ENCODE measurements at places on chromosomes 4 and X.

- no peak for DNase-seq
- H3K27me3 ChIP-seq, result no peaks in the 10 kb centered on the region
- no peak overlapping the region for H3K4me3 ChIP-seq
- H3K36me3 ChIP-seq, result no peaks in the 10 kb centered on the region
- H3K27ac ChIP-seq, result no peak overlapping the region
Observed at GRCh38 chr4:71663780-71664179, 120.1 kb downstream of the GC start.

GRCh38 chrX:24423960-24424359 is 41.1 kb upstream of the PDK3 start:
- peaks cover 5% of the 10 kb centered on the region for H3K36me3 ChIP-seq
- no peak for DNase-seq
- H3K4me1 ChIP-seq, result no peaks in the 10 kb centered on the region
- no peak overlapping the region for H3K27ac ChIP-seq
- H3K4me3 ChIP-seq, result no peak overlapping the region
- no peaks in the 10 kb centered on the region for H3K27me3 ChIP-seq

DNA sequence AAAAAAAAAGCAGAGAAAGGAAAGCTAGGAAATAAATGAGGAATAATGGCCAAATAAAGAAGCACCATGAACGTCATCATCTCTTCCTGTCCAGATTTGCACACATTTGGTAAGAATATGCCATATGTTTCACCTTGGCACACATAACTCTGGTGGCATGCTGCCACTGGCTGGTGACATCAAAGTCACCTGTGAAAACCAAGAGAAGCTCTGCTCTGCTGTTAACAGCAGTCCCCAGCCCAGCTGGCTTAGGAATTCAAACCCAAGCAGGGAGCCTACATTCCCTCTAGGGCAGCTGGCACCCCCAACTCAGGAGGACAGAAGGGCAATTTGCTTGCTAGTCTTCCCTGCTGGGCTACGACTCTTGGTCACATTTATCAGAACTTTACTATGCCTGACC is 77.6 kb downstream of the RASL11B start:
- no peaks in the 10 kb centered on the region for H3K4me1 ChIP-seq
- no peak overlapping the region for H3K4me3 ChIP-seq
- no peak for DNase-seq
- H3K27ac ChIP-seq, result no peak overlapping the region
- no peaks in the 10 kb centered on the region for H3K27me3 ChIP-seq

GRCh38 chr4:123305736-123306135 is 90.9 kb upstream of the SPRY1 start:
- peaks cover 5% of the 10 kb centered on the region for H3K36me3 ChIP-seq
- peak overlapping the region; percentile 58 for H3K4me3 ChIP-seq
- H3K4me1 ChIP-seq, result peaks cover 63% of the 10 kb centered on the region
- H3K27me3 ChIP-seq, result no peaks in the 10 kb centered on the region
- H3K27ac ChIP-seq, result peak overlapping the region; percentile 79

GRCh38 chr4:53321151-53321983 is 44.5 kb downstream of the SCFD2 start:
- DNase-seq, result no peak
- peak overlapping the region; percentile 71 for H3K27ac ChIP-seq
- H3K4me3 ChIP-seq, result no peak overlapping the region
- no peaks in the 10 kb centered on the region for H3K27me3 ChIP-seq
- peaks cover 8% of the 10 kb centered on the region for H3K4me1 ChIP-seq
- no peaks in the 10 kb centered on the region for H3K36me3 ChIP-seq

DNA sequence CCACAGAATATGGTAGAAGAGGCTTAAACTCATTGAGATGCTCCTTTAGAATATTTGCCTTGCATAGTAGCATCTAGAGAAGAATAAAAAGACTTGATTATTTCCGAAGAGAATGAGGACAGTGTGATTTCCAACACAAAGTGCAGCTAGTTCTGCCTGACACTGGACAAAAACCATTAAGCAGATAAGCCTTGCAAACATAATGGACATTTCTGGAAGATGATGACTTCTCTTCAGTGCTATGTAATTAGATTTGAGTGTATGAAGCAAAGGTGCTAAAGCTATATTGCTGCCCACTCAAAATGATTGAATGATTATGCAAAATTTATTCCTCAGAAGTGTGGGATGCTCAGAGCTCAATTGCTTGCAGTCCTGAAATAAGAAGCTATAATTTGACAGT is 156.4 kb downstream of the VEGFC start:
- H3K27ac ChIP-seq, result no peak overlapping the region
- peaks cover 5% of the 10 kb centered on the region for H3K4me1 ChIP-seq
- H3K4me3 ChIP-seq, result no peak overlapping the region
- no peaks in the 10 kb centered on the region for H3K27me3 ChIP-seq

- peaks cover 10% of the 10 kb centered on the region for H3K4me1 ChIP-seq
- no peaks in the 10 kb centered on the region for H3K27me3 ChIP-seq
- H3K27ac ChIP-seq, result no peak overlapping the region
- DNase-seq, result no peak
Observed at GRCh38 chr4:51885363-51885762, 42.4 kb downstream of the DCUN1D4 start.

Data from neural crest cell (in vitro differentiated cells).